Stimulated activated CD8-positive, alpha-beta memory T cell treated with anti-CD3 and anti-CD28 coated beads, Interleukin-4, amount 100 ng/mL, for 1 hour (primary cell): ENCODE measurements at places on chromosomes 16 and 17.

- DNase-seq: no peak
Observed at GRCh38 chr16:22075043-22075757, 17.1 kb upstream of the VWA3A start.

DNA sequence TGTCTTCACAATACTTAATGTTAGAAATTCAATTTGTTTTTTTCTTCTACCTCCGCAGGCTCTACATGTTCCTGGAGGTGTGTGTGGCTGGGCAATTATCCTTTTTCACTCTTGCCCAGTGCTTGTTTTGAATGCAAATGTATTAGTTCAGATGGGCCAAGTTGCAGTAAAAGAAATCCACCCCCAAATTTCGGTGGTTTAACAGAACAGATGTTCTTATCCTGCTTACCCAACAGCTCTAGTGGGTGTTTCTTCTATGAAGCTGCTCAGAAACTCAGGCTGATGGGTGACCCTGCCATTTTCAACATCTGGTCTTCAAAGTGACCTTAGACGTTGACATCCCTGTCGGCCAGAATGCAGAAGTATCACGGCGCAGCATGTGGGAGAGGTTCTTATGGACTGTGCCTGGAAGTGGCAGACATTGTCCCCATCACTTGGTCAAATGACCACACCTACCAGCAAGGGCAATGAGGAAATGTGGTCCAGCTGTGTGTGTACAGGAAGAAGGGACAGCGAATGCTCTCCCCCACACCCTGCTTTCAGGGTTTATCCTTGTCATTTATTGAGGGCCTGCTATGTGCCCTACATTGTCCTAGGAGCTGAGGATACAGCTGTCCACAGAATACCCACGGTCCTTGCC lies 157.3 kb downstream of the CDH13 start:
- no peak for DNase-seq

DNA sequence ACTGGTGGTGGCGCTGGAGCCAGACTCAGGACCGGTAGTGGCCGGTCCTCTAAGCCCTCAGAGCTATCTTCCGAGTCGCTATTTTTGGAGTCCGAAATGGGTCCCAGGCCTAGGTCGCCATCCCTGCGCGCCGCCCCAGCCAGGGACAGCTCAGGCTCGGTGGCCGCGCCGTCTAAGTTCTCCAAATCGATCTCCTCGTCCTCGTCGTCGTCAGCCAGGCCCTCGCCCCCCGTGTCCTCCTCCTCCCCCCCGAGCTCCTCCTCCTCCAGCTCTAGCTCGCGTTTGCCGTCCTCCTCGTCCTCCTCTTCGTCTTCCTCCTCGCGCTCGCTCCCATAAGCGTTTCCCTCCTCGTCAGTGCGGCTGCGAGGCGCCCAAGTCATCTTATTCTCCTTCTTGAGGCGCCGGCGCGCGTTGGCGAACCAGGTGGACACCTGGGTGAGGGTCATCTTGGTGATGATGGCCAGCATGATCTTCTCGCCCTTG lies 1.6 kb downstream of the IRX3 start:
- no peak for DNase-seq

- no peak for DNase-seq
Observed at GRCh38 chr17:55154101-55154500, 110.7 kb upstream of the HLF start.

DNA sequence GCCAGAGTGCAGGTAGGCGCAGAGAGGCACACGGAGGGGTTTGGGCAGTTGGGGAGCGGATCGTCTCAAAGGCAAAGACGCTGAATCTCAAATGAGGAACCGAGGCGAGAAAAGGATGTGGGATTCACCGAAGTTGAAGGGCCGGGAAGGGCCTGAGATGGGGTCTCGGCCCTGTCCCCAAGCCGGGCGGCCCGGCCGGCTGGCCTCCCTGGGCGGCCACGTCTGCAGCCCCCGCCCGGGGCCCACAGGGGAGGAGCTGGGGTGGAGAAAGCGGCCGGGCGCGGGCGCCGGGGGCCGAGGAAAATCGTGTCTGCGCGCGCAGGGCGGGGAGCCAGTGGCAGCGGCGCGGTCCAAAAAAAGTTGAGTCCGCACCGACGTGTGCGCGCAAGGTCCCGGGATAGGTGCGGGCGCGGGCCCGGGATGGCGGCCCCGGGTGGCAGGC lies 458 bp downstream of the SLC12A4 start:
- no peak for DNase-seq

DNA sequence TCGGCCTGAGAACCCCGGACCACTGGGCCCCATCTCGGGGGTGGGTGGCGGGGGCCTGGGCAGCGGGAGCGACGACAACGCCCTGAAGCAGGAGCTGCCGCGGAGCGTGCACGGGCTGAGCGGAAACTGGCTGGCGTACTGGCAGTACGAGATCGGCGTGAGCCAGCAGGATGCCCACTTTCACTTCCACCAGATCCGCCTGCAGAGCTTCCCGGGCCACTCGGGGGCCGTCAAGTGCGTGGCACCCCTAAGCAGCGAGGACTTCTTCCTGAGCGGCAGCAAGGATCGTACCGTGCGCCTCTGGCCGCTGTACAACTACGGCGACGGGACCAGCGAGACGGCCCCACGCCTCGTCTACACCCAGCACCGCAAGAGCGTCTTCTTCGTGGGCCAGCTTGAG lies 8.9 kb upstream of the SERPINF2 start:
- no peak for DNase-seq

- no peak for DNase-seq
Observed at GRCh38 chr16:8537691-8538342, 52.5 kb downstream of the TMEM114 start.

GRCh38 chr16:50448522-50448921 lies 79.7 kb upstream of the BRD7 start:
- no peak for DNase-seq

DNA sequence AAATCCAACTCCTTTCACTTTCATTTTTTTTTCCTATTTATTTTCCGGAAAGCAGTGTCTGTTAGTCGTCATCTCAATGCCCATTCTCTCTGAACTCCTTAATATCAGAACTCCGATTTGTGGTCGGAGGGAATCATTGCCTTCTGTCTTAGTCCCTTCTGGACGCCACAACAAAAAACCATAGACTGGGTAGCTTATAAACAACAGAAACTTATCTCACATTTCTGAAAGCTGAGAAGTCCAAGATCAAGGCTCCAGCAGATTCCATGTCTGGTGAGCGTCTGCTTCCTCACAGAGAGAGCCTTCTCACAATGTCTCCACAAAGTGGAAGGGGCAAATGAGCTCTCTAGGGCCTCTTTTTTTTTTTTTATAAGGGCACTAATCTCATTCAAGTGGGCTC lies 296.6 kb upstream of the CDH11 start:
- no peak for DNase-seq
